ENCODE measurements at places on chromosomes 1 and 21.

- DNase-seq: peak; percentile 77
Measured at GRCh38 chr21:46325073-46325912, 1.3 kb downstream of the PCNT start.

- DNase-seq: no peak
Measured at GRCh38 chr1:36450919-36451305, 661 bp upstream of the OSCP1 start.

- DNase-seq: peak; percentile 62
Measured at GRCh38 chr21:33230545-33231324, 997 bp downstream of the IFNAR2 start.

GRCh38 chr1:243323491-243323890, 67.7 kb downstream of the SDCCAG8 start:
- DNase-seq: no peak

DNA sequence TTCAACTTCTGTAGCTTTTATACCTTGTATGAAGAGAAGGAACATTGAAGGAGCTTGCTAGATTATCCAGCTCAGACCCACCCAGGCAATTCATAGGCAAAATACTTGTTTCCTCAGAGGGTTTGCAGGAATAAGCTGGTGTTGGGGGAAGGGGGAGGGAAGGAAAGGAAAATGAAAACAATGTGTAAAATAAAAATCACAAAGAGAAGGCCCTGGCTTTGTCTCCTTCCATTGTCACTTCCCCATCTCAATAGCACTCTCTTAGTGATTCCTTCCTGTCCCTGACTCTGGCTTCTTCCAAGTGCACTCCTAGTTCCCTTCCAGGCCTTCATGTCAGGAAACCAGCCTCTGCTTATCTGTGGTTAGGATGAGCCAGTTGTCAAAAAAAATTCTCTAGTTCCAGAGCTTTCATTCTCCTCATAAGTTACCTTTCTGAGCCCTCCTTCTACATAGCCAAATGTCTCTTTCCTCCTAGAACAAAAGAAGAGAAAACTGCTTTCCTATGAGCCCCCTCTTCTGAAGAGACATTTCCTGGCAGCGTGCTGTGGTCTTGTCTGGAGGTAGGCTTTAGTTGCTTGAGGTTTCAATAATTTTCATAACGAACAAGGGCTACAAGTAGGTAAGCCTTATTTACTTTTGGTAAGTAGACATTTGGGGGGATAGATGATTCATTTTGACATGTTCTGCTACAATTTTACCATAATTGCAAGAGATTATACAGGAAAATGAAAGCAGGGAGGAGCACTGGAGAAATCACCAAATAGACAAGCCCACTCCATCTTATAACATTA, 45.7 kb downstream of the FASLG start:
- DNase-seq: no peak

DNA sequence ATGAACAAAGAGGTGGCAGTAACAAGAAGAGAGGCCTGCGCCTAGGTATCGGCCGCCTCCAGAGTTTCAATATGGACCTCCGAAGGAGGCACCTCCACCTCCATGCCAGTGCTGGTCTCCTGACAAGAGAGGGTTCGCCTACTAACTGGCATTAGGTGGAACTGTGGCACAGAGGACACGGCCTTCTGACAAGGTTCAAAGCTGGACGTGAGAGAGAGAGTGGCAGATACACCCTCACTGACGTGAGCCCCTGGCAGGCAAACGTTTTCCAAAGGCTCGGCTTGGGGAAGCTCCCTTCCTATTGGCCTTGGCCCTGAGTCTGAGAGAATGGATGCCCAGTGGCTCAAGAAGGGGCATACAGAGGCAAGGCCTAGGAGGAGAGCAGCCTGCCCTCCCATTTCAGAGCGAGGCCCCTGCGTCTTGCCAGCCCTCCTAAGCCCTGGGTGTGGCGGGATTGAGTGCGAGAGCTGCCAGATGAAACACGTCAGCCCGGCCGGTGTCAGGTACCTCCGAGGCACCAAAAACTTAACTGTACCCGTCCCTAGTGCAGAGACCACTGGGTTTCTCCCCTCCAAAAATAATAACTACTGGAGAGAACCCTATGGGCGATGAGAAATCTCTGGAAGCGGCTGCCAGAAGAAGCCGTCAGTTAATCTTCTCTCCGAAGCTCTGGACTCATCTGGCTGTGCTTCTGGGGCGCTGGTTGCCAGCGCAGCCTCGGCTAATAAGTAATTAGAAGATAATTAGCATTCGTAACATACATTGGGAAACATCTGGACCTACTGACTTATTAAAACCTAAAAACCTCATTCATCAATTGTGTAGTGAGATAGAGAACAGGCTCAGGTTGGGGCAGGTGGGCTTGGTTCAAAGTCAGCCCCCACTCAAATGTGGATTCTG, 283.6 kb downstream of the NPHP4 start:
- no peak for DNase-seq

- no peak for DNase-seq
Measured at GRCh38 chr1:48292706-48293105, 70.2 kb downstream of the SLC5A9 start.
